ENCODE measurements at places on chromosomes 5 and 9.

DNA sequence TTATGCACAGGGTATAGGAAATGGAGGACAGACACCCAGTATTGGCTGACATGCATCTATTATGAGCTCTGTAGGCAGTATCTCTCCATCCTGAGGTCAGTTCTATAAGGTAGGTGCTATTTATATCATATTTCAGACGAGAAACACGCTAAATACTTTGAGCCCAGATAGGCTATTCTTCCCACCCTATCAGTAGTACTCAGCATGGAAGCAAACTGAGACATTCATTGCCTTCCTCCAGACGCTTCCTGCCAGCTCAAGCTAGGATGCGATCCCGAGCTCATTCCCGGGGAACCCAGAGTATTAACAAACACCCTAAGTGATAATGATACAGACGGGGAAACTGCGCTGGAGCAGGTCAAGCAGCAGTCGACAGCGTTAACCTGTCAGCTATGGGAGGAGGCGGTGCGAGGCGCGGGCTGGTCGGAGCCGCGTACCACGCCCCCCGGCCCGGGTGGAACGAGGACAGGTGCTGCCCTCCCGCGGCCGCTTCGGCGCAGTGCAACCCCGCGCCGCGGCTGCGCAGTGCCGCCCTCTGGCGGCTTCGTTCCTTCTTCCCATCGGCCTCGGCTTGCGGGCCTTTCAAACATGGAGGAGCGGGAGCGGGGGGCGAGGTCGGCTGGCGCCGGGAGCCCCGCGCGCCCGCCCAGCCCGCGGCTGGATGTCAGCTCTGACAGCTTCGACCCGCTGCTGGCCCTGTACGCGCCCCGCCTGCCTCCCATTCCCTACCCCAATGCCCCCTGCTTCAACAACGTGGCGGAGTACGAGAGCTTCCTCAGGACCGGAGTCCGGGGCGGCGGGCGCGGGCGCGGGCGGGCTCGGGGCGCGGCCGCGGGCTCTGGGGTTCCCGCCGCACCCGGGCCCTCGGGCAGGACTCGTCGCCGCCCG, at the start of gene LSM11:
Gene LSM11, plus strand, starts transcription at position 550 of the 888 bp plus-strand sequence. Its CDS starts 39 bp downstream, at position 589.
- peak; percentile 84 for DNase-seq

DNA sequence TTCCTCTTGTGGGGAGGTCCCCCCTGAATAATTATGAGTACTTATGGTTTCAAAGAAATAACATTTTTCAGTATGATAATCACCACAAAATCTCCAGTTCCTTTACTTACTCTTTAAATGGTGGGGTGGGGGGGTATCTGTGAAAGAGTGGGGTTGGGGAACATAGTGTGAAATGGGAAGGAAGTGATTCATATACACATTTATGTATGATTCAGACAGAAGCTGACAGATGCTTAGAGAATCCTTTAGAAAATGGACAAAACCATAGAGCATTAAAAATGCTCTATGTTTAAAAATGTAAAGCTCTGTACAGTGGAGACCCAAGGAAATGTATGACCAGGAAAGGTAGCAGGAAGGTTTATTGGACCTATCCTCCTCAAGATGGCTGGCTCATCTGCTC, 267.5 kb upstream of the GRIA1 start:
- DNase-seq = no peak

- DNase-seq = no peak
Observed at GRCh38 chr5:131611064-131611381, 24.0 kb downstream of the RAPGEF6 start.

DNA sequence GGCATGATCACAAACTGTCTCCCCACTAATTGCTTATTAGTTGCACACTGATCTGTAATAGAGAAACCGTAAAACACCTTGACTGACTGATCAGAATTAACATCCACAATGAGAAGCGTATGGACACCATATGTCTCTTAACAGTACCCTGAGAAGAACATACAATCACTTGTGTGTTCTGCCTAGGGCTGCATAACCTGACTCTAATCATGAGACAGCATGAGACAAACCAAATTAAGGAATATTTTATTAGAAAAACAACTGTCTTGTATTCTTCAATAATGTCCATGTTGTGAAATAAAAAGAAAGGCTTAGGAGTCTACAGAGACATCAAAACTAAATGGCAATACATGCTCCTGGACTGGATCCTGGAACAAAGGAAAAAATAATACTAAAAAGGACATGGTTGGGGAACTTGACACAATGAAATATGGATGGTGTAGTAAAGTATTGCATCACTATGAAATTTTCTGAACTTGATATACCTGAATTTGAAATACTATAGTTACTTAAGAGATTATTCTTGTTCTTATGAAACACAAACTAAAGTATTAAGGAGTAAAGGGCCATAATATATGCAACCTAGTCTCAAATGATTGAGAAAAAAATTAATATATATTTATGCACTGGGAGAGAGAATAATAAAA, 162.1 kb downstream of the CWC27 start:
- DNase-seq = no peak

GRCh38 chr5:138068742-138069600, 14.9 kb upstream of the WNT8A start:
- peak; percentile 33 for DNase-seq

DNA sequence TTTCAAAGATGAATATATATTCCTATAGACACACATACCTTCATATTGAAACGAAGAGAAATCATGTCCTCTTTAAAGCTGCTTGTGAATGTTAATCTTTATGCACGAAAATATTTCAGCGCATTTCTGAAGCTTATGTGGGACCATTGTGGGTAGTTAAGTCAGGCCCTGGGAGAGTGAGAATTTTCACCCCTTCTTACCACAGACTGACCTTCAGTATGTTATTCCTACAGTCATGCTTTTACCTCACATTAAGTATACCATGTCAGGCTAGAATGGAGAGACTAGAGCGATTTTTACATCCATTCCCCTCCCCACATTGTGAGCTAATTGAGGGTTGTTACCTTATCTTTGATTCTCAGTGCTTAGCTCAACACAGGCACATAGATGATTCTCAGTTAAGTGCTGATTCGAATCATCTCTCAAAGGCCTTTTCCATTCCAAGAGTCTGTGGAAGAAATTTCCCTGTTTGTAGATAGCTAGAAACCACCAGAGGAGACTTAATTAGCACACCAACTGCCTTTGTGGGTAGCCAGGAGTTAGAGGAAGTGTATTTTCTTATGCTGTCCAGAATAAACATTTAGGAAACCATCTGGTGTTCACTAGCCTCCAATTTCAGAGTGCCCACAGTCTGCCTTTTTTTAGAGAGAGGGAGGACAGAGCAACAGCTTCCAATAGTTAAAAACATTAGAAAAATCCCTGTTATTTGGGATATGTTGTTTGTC, 110.5 kb downstream of the MEGF10 start:
- DNase-seq = no peak

- no peak for DNase-seq
Observed at GRCh38 chr5:51391175-51391574, 7.9 kb downstream of the ISL1 start.

GRCh38 chr5:165031371-165031770, 1526.0 kb downstream of the MAT2B start:
- DNase-seq = peak; percentile 53

- no peak for DNase-seq
Observed at GRCh38 chr9:89036383-89036782, 45.1 kb downstream of the S1PR3 start.

GRCh38 chr5:67984546-67984945, 231.0 kb upstream of the PIK3R1 start:
- DNase-seq = no peak

DNA sequence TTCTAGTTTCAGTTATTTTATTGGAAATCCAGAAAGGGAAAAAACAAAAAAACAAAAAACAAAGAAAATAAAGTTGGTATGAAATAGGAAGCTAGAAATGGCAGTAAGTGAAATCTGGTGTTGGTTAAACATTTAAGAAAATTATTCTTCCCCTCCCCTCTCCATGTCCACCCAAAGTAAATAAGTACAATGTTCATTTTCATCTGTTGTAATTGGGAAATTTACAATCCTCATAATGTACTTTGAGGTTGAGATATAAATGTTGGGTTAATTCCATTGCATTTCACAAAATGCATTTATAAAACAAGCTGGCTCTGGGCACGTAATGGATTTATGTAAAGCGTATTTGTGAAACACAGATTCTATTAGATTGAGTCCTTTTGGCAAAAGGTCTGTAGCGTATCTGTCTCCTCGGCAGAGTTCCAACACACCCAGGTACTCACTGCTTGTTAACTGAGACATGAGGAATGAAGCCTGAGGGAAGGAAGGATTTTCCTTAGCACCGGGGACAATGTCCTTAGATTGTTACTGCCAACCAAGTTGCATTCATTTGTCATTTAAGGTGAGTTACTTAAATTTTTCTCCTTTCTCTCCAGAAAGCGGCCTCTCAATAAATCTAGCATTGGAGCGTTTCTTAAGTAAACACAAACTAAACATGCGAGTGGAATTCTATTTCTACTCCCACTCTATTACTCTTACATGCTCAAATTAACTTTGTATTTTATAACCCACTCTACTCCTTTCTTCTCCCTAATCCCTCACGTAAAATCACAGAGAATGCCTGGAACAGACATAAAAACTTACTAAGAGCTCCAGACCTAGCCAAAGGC, 912.3 kb upstream of the WWC1 start:
- peak; percentile 19 for DNase-seq

DNA sequence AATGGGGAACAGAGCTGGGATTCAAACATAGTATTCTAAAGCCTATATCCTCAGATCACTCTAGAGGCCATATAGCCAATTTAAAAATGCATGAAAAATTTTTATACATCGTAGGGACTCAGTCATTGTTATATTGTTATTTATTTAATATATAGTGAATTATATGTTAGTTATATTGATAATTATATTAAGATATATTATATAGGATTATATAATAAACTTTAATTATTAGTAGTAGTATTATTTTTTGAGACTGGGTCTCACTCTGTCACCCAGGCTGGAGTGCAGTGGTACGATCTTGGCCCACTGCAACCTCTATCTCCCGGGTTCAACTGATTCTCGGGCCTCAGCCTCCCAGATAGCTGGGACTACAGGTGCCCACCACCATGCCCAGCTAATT, 65.7 kb upstream of the DPYSL3 start:
- DNase-seq = no peak

DNA sequence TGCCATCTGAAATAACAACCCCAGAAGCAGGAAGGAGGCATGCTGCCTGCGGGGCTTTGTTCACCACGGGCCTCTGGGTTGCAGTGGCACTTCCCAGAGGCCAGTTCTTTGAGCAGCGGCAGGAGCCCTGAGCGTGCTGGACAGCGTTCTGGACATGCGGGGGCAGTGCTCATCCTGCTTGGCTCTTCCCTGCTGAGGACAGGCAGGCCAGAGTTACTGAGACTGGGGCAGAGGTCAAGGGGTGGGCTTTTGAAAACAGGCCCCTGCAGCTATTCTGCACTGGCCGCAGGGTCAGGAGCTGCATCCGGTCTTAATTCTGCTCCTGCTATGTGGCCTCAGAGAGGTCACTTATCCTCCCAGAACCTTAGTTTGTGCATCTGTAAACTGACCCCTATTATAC, 258.6 kb downstream of the FSTL4 start:
- DNase-seq = no peak

- DNase-seq = no peak
Observed at GRCh38 chr5:142287096-142287972, 37.5 kb downstream of the SPRY4 start.

- DNase-seq = no peak
Observed at GRCh38 chr5:82865625-82866024, 211.6 kb downstream of the TMEM167A start.

DNA sequence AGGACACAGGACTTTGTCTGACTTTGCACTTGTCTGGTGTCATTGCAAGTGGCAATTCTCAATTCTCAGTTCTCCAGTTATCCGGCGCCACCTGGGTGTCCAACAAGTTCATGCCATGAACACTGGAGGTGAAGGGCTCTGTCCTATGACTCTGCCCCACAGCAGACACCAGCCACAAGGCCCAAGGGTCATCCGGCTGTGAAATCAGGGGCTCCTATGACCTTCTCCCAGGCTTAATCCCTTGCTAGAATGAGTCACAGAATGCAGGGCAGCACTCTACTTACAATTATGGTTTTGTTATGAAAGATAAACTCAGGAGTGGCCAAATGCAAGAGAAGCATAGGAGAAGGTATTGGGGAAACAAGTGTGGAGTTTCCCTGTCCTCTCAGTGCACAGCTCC, 392.0 kb downstream of the GADD45G start:
- no peak for DNase-seq

GRCh38 chr5:154729613-154730012, 25.6 kb upstream of the LARP1 start:
- DNase-seq = no peak

- DNase-seq = no peak
Observed at GRCh38 chr5:153827397-153827796, 211.3 kb downstream of the FAM114A2 start.

GRCh38 chr5:72397836-72398235, 77.7 kb downstream of the PTCD2 start:
- no peak for DNase-seq

DNA sequence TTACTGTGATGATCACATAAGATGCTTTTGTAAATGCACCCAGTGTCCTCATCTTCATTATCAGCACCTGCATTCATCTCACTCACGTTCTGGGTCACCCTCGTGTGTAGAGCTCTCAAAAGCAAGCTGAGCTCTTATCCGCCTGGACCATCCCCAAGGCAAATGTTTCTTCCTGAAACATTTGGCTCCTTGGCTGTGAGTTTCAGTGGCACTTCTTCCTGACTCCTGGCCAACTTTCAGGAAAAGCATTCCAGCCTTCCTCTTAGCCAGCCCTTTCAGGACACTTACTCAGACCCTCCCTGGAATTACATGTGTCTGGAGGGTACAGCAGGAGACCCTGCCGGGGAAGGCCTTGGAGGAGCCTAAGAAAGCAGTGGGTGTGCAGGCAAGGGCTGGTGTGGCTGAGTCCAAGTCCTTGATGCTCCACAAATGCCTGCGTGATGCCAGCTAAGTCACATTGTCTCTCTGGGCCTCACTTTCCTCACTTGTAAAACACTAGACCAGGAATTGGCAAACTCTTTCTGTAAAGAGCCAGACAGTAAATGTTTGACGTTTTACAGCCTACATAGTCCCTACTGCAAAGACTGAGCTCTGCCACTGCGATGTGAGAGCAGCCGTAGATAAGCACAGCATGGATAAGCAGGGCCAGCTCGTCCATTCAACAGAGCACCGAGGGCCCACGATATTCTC, 72.1 kb downstream of the PDE6A start:
- DNase-seq = no peak

DNA sequence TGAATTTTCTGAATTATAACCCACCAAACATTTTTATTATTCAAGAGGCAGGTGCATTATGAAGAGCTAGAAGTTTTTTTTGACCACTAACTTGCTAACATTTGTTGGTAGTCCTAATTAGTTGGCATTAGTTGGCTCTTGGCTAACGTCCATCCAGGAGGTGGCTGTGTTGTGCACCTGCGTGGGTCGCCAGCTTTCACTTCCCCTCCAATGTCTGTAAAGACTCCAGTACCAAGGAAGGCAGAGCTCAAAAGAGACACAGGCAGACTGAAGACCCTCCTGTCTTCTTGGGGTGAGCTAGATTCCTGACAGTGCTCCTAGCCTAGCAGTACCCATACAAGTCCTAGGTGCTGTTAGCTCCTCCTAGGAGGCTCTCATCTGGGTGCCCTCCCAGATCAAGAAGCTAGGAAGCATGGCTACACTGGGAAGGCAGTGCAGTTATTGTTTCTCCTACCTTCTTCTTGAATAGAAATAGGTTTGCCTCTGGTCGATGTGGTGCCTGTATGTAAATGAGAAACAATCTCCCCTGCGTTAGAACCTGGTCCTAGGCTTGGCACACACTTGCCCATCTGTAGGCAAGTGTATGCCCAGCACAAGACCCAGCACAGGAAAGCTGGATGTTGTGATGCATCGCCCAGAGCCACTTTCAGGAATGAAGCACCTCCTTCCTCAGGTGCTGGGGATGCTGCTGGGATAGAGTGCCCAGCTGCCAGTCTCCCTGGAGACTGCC, 190.9 kb downstream of the ICE1 start:
- DNase-seq = no peak

GRCh38 chr5:176779537-176779936, 30.8 kb upstream of the UNC5A start:
- DNase-seq = no peak
